ENCODE measurements at places on chromosomes 1 and 21. TPM values are rescaled to one million over a fixed set of nuclear protein-coding genes. Genes with fewer than 3 reads are reported as not detected.

Gene CTSS
- total RNA-seq = 3.1 TPM

Gene NCAM2
- 34.0 TPM for total RNA-seq

Gene TMEM240
- 17.3 TPM for total RNA-seq

Gene KRTAP11-1
- not detected for total RNA-seq

Gene BARHL2
- not detected for total RNA-seq

Gene IGSF3
- 59.2 TPM for total RNA-seq

Gene OR4F29
- total RNA-seq = not detected

Gene LMOD1
- total RNA-seq = 5.4 TPM

Gene SLC1A7
- total RNA-seq = not detected

Gene TMEM125
- 7.7 TPM for total RNA-seq

Gene RGSL1
- total RNA-seq = not detected

Gene GUCA2A
- not detected for total RNA-seq

Gene DNAJC6
- 19.4 TPM for total RNA-seq

Gene MSH4
- total RNA-seq = 0.29 TPM

Measured in mesothelial cell of epicardium (in vitro differentiated cells).